RKO (cell line): ENCODE measurements at places on chromosomes 13 and 19.

DNA sequence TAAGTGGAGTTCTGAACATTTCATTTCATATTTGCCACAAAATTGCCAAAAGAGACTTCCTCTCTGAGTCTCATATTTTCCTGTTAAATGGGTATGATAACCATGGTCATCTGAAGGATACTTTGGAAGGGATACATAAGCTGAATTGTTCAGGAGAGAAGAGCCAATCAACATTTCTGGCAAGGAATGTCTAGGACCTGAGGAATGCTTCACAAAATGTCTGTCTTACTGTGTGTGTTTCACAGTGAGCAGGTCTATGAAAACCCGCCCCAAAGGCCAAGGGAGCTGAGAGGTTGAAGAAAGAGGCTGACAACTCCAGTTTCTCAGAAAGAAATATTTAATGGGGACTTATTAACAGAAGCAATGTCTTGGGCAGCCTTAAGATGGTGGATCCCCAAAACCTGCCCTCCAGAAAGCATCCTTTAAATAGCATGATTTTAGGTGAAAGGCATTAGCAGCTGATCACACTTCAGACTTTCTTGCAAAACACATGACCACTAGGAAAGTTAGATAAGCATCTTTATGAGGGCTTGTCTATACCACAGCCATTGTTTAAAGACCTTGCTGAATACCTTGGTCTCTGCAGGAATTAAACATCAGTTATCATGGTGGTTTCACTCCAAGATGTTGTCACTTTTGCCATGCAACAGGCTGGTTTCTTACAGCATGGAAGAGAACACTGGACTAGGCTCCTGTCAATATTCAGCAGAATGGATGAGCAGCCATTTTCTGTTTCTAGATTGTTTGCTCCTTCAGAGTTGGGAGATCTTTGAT lies 78.9 kb downstream of the TNFSF11 start:
- DNase-seq, result no peak

- DNase-seq, result no peak
Observed at GRCh38 chr13:42680748-42681147, 100.6 kb upstream of the FAM216B start.

GRCh38 chr19:50501186-50501567 lies 9.8 kb downstream of the JOSD2 start:
- DNase-seq, result no peak

- DNase-seq, result peak; percentile 45
Observed at GRCh38 chr13:37001921-37002250, 1.3 kb downstream of the EXOSC8 start.

- no peak for DNase-seq
Observed at GRCh38 chr19:56301886-56302620, 12.6 kb downstream of the ZSCAN5A start.

GRCh38 chr13:43285933-43286597 lies 262.7 kb downstream of the DNAJC15 start:
- no peak for DNase-seq

DNA sequence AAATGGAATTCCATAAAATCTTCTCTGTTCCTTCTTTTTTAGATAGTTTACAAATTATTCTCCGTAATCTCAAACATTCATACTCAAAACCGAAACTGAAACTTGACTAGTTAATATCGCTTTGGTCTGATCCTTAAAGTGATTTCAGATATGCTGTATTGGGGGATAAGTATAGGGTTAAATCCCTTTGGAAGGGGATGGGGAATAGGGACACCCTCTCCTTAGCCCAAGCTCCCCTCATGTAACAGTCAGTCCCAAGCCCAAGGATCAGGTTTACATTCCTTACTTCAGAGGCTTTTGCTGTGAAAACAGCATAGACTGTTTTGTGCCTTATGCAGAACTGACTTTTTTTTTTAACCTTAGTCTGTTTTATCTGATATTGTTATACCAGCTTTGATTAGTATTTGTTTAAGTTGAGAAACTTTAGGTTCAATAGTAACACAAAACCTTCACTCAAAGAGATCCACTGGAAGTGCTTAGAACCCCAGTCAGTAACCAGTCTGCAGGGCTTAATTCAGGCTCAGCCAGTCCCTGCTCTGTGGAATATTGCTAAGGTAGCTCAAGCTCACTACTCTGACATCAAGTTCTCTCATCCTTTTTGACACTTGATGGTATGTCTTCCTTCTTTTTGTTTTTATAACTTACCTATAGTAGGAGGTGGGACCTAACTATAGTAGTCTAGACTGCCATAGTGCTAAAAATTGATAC lies 10.5 kb downstream of the CDADC1 start:
- DNase-seq, result no peak

- DNase-seq, result no peak
Observed at GRCh38 chr13:20940083-20940482, 37.5 kb upstream of the XPO4 start.

DNA sequence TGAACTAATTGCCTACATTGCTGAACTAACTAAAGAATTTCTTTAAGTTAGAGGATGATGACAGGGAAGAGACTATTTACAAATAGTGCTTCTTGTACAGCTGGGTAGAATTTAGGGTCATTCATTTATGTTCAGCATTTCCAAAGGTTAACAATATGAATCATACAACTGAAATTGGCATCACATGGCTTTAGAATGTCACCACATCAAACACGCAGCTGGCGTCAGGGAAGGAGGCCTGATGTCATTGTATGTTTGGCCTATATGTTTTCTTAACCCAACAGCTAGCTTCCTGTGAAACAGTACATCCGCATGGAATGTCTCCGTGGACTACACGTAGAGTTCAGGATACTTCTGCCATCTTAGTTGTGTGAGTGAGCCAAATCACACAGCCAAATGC lies 99.0 kb upstream of the TNFSF11 start:
- DNase-seq, result no peak

DNA sequence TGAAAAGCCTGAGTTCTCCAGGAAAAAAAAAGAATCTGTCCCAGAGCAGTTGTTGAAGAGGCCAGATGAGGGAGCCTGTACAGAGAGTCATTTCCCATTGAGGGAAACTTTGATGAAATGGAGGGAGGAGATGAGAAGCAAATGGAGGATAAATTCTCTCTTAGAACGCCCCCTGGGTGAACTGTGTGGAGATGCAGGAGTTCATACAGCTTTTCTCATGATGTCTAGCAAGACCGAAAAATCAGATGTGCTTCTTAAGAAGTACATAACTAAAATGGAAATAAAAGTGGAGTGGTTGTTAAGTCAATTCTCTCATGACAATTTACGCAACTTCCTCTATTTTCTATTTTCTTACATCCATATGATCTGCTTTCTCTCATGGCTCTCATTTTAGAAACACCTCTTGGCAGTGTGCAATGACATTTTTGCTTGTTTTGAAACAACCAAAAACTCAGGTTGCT lies 1263.1 kb downstream of the PCDH9 start:
- peak; percentile 51 for DNase-seq

- DNase-seq, result no peak
Observed at GRCh38 chr13:99347335-99347878, 40.2 kb upstream of the GPR183 start.

DNA sequence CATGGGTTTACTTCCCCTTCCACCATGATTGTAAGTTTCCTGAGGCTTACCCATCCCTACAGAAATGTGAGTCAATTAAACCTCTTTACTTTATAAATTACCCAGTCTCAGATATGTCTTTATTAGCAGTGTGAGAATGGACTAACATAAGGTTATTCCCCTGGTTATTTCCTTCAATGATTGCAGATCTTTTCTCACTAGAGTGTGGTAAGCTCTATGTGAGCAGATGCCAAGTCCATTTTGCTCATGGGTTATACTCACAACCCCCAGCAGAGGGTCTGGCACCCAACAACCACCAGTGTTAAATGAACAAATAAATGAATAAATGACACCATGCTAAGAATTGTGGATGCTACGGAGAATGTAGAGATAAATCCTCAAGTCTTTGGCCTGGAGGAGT lies 472.8 kb downstream of the LIG4 start:
- DNase-seq, result no peak

GRCh38 chr13:48210178-48210577 lies 22.8 kb upstream of the ITM2B start:
- DNase-seq, result peak; percentile 87

DNA sequence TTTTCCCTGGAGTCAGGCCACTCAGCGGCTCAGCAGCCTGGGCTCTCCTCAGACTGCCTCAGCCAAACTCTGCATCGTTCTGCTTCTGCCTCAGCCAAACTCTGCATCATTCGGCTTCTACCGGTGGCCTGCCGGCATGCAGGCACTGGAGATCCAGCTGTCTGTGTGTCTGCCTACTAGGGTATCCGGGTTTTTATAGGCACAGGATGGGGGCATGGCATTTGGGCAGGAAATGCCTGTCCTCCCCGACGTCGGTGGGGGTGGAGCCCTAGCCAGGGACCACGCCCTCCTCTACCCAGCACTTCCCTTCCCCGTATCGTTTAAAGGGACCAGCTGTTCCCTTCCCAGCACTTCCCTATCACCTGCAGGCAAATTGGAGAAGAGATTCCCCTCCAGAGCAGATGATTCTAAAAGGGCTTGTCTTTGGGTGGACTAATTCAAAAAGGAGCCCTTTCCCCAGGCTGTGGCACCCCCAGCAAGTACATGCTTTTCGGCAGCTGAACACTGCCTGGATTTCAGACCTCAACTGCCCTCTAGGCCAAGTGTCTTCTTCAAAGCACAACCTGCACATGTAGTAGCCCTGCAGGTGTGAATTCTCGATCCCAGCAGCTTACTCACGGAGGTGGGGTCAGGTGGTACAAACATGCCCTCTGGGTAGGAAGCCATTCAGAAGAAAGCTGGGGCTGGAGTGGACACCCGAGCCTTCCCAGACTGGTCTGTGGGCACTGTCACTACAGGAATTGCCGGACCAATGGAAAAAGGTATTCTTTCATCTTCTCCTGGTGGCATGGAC lies 25.4 kb upstream of the GPR12 start:
- DNase-seq, result no peak

- DNase-seq, result no peak
Observed at GRCh38 chr19:9966448-9966847, 30.1 kb upstream of the OLFM2 start.

GRCh38 chr19:41373993-41374392 lies 2.3 kb upstream of the TMEM91 start:
- no peak for DNase-seq

DNA sequence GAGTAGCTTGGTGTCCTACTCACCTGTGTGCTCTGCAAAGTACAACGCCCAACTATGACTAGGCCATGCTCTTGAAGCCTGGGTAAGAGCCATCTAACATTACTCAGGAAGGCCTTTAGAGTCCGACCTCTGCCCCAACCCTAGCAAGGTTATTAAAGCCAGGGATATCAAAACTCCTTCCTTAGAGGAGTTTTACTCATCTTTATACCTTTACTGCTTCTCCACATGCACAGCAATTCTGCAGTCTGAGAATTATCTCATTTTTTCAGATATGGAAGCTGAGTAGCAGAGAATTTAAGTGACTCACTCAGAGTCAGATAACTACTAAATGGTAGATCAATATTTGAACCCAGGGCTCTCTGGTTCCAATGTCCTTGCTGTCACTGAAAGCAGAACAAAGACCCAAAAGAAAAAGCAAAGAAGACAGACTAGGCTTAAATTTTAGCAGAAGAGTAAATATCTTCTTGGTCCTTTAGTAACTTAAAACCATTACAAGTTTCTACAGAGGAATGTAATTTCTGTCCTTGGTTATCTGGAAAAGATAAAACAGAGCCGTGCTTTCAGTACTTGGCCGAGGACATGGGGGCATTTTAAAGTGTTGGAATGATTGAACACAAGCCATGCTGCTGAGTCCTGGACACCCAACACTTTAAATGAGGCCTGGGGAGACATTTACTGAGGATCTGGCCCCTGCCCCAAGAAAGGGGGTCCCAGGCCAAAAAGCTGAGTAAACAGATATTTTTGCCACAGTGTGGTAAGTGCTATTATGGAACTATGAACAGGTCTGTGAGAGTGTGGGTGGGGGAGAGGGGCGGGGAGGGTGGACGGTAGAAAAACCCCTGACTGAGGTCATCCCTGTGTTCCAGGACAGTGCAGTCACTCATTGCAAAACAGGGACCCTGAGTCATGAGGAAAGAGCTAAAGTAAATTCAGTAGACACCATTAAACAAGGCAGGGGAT lies 18.4 kb upstream of the KPNA3 start:
- DNase-seq, result no peak

DNA sequence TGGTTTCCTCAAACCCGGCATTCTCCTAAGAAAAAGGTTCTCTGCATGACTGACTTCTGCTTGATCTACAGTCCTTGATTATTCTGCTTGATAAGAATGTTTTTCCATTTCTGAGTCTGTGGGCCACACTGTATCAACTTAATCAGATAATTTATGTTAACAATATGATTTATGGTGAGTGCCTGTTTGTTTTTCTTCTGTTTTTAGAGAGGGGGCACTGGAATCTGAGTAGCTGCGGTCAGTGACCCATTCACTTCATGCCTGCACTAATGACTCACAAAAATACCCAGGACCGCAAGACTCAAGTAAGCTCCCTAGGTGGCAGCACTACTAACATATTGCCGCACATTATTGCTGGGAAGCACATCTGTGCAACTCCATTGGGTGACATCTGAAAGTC lies 542.3 kb upstream of the ATXN8OS start:
- peak; percentile 34 for DNase-seq

- no peak for DNase-seq
Observed at GRCh38 chr13:56396318-56396717, 744.4 kb upstream of the PRR20A start.

- DNase-seq, result no peak
Observed at GRCh38 chr13:72379581-72379980, 347.8 kb downstream of the MZT1 start.

- DNase-seq, result no peak
Observed at GRCh38 chr13:21894703-21895699, 224.1 kb downstream of the FGF9 start.

DNA sequence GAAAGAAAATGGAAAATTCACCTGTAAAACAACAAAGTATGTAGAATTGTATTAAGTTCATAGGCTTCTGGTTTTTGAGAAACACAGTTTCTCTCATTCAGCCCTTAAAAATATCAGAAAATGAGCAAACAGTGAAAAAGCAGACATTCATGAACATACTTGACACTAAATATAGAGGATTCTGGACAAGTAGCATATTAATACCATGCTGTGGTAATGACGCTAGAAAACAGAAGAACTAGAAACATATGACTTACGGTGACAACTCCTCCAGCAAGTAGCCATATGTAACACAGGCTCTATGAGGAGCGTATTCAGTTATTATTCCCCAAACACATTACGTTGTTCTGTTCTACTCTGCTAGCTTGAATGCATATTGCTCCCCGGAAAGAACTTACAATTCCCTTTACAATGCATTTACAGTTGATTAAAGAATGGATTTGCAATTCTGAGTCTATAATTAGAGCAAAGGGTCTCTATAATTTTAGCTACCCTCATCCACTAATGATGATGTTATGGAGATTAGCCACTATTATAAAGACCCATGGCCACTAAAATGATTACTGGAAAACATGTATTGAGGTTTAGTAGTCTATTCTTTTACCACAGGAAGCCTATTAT lies 672.1 kb downstream of the EFNB2 start:
- no peak for DNase-seq

GRCh38 chr19:49861541-49862378 lies 5.6 kb downstream of the PNKP start:
- DNase-seq, result no peak
